Vagina (tissue), 2 donors: ENCODE measurements at places on chromosomes 13 and 19.
A peak's percentile ranks its signal among the peaks of the same experiment; 100 is the strongest.

GRCh38 chr13:95833126-95833525 is 156.2 kb downstream of the DNAJC3 start:
- no peak for DNase-seq

DNA sequence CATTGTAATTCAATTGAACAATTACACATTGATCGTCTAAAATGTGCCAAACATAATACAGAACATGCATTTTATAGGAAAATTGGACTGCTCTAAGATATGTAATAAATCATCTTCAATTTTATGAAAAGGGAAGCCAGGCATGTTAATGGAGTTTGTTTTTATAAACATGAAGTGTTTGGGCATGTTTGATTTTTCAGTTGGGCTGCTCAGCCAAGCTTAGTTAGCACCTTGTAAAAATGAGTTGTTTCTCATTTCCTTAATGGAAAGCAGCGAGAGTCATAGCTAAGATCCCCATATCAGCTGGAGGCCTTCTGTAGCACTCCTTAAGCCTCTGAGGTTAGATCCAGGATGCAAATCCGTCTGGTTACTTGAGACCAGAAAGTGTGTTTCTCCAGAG is 422.3 kb downstream of the SPRY2 start:
- DNase-seq = no peak

DNA sequence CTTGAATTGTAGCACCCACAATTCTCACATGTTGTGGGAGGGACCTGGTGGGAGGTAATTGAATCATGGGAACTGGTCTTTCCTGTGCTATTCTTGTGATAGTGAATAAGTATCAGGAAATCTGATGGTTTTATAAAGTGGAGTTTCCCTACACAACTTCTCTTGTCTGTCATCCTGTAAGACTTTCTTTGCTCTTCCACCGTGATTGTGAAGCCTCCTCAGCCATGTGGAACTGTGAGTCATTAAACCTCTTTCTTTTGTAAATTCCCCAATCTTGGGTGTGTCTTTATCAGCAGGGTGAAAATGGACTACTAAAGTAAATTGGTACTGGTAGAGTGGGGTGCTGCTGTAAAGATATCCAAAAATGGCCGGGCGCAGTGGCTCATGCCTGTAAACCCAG is 215.6 kb downstream of the LIG4 start:
- no peak for DNase-seq

GRCh38 chr19:14110650-14111049 is 6.9 kb downstream of the PRKACA start:
- DNase-seq = no peak

- DNase-seq = no peak
These were observed 386 bp downstream of the VAV1 start for GRCh38 chr19:6772866-6773322.

- DNase-seq = no peak
These were observed 286.3 kb downstream of the TBC1D4 start for GRCh38 chr13:75195495-75196146.

- DNase-seq = no peak
These were observed 82.7 kb downstream of the ATP11A start for GRCh38 chr13:112772539-112772909.

DNA sequence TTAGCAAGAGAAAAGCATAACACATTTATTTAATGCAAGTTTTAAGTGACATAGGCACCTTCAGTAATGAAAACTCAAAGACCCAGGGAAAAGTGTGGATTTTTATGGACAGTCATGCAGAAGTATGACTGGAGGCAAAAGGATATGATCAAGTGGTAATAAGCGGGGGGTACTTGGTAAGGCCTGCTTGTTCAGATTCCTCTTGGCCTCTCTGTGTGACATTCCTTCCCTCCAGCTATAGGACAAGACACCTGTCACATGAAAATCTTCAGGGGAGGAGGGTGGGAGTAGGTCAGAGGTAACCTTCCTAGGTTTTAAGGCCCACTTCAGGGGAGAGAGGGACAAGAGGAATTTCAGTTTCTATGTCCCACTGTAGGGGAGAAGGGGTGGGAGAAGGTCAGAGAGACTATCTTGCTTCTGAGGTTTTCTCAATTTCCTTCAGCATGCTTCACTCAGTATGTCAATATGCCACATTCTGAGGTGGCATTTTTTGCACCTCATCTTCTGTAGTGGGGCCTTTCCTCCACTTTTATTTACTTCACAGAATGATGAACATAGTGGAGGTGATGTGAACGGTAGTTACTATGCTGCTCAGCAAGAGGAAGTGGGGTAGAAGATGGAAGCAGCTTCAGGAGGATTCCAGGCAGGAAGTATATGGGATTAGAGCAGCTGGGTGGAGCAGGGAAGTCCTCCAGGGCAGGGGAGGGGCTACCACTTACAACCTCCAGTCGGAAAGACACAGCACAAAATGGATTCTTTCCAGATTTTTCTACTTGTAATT is 73.2 kb upstream of the RFC3 start:
- no peak for DNase-seq

DNA sequence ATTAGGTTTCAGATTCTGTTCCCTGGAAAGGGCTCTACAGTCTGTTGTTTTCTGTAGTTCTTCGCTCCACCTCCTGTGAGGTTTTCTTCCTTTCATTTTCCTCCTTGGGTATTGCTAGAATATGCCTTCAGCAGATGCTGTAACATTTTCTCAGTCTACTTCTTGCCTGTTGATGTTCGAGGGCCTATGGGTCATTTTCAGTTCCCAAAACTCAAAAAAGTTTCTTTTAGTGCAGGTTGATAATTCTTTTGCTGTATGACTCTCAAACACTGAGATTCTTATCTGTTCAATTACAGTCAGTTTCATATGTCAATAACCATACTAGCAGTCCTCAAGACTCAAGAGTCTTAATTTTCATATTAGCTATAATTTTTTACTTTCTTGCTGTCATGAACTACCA is 268.3 kb downstream of the RFC3 start:
- DNase-seq = no peak

DNA sequence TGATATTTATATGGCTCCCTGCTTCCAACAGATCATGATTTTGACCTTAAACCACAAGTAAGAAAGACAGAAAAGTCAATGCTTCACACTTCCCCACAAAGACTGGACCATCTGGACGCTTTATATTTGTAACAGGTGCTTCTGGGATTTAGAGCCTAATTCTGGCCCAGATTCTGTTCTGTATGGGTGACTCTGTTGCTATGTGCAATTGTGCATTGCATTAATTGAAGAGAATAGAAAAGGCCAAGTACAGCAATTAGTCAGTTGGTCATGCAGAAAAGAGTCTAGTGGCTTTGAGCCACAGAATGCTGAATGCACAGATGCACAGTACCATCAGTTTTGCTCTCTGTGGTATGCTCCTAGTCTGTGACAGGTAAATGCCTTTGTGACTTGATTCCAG is 657.4 kb upstream of the ATXN8OS start:
- no peak for DNase-seq

GRCh38 chr13:42950181-42950580 is 41.9 kb downstream of the EPSTI1 start:
- DNase-seq = no peak

- DNase-seq = no peak
These were observed 10.5 kb downstream of the MTMR6 start for GRCh38 chr13:25276748-25277147.

- no peak for DNase-seq
These were observed 77.1 kb downstream of the GGACT start for GRCh38 chr13:100511466-100511865.

DNA sequence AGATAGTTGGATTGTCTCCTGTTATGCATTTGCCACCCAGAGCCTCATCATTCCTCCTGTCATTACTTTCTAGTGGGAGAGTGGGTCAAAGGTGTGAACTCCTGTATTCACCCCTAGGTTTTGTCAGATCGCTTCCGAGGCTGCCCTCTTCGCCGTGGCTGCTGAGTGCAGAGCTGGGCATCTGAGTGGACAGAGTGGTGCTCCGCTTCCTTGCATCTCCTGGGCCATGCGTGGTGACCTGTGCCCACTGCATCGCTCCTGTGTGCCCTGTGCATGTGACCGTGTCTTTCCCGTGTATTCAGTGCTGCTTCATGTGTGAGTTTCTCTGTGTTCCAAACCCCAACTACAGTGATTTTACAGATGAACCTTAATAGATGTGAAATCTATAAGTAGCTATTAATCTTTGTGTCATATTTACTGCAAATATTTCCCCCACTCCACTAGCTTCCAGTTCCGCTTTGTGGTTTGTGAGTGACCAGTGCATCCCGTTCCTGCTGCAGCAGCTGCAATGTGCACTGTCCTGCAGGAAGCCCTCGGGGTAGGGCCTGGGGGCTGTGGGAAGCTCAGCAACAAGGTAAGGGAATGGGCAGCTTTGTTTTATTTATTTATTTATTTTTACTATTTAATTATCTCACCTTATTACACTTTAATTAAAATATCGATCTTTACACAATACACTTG is 53.1 kb downstream of the C13orf46 start:
- peak; percentile 84 for DNase-seq

- no peak for DNase-seq
These were observed 109.1 kb downstream of the AKAP11 start for GRCh38 chr13:42381165-42381425.

GRCh38 chr13:51000571-51001260 is 91.1 kb downstream of the RNASEH2B start:
- peak; percentile 93 for DNase-seq

DNA sequence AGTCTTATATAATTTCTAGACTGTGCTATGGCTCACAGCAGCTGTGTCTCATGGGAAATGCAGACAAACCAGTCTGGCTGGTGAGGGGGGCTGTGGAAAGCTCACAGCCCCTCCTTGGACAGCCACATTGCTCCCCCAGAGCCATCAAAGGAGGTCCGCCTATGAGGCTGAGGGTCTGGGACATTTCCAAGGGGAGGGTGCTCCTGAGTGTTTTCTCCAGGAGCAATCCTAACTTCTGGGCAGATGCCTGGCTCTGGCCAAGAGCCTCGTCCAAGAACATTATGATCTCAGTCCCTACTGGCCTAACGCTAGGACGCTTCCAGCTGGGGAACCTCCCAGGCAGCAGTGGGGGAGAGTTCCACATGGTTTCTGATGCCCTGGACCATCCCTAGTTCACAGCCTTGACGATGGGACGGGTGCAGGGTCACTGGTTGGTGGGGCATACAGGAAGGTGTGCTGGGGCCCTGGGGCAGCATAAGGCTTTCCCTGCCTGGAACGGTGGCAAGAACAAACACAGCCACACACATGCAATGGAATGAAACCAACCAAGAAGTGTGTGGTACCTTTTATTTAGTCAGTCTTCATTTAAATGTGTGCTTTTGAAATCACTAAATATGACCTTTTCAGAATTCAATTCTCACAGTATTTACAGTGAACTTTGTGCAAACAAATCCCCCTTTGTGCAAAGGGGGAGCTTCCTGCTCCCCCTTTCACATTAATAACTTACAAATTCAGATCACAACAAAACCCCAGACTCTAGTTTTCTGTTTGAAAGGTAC is 60.6 kb downstream of the CDADC1 start:
- peak; percentile 96 for DNase-seq

- DNase-seq = no peak
These were observed 626 bp downstream of the ZNF233 start for GRCh38 chr19:44260343-44260681.

- DNase-seq = no peak
These were observed 9.1 kb upstream of the DPP9 start for GRCh38 chr19:4732680-4733114.

DNA sequence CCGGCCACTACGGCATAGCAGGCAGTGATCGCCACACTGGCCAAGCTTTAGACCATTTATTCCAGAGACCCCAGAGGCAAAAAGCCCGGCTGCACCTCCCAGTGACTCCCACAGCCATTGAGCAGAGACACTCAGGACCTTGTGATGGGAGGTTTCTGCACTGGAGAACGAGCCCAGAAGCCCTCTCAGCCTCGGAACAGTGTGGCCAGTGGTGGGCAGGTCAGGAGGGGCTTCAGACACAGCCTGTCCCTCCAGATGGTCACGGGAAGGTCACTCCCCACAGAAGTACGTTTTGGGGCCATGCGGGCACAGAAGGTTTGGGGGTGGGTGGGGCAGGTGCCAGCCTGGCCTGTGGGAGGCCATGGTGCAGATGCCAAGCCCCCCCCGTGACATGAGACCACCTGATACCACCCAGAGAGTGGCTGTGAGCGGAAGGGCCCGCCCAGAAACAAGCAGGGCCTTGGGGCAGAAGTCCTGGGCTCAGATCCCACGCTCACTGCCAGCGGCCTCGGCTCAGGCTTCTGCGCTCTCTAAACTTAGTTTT is 599 bp upstream of the F10 start:
- DNase-seq = peak; percentile 84

GRCh38 chr13:78393286-78394142 is 209.8 kb downstream of the POU4F1 start:
- DNase-seq = no peak

GRCh38 chr13:113666951-113667701 is at the start of gene GRK1:
Gene GRK1, plus strand, starts transcription at chr13:113667219. Its CDS starts 168 bp downstream, at chr13:113667387.
- DNase-seq = no peak

GRCh38 chr19:40791349-40791748 is 7.6 kb upstream of the EGLN2 start:
- DNase-seq = no peak

DNA sequence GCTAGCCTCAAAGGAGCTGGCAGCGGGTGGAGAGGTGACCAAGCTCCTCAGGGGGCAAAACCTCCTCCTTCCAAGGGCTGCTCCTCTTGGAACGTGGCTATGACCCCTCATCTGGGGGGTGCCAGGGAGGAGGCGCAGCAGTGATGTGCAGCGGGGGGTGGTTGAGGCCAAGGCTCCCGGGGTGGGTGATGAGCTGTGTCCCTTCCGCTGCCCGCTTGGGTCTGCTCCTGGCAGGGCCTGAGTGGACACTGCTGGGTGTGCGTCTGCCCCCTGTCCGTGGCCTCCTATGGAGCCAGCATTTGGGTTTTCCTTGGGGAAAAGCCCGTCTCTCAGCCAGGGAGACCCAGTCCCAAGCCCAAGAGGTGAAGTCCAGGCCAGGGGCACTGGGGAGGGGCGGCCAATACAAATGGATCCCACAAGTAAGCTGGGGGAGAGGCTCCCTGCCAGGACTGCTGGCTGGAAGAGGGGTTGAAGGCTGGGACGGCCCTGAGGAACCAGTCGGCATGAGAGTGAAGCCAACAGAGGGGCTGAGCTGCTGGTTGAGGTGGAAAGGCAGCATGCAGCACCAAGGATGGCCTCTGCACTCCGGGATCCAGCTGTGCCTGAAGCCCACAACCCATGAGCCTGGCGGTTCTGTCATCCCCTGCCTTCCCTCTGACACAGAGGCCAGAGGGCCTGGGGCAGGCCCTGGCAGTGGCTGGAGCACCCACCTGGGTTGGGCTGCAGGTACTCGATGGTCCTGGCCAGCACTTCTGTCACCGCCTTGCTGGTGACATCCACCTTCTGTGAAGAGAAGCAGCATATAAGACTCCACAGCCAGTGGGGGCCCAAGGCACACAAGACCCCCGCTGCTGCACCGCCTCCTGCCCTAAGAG is 22.7 kb downstream of the MPND start:
- no peak for DNase-seq

DNA sequence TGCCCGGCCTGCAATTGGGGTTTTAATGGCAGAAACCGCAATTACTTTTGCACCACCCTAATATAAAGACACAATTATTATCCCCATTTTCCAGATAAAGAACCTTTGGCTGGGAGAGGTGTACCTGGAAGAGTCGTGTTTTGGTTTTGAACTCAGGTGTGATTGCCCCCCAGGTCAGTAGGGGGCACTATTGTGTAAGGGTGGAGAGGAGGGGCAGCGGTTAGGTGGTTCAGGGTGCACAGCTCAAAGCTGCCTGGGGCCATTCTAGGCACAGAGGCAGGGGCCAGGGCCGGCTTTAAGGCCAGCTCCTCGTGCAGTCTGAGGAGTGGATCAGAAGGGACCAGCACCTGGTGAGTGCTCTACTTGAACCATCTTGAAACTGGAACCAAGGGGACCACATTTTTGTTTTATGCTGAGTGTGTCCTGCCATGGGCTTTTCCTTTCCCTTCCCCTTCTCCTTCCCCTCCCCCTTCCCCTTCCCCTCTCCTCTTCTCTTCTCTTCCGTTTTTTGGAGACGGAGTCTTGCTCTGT is 5.8 kb upstream of the FCGRT start:
- no peak for DNase-seq
